ENCODE measurements at places on chromosomes 5 and 9.
A peak's percentile ranks its signal among the peaks of the same experiment; 100 is the strongest.

GRCh38 chr9:70438341-70438928 is 24.0 kb upstream of the KLF9 start:
- H3K4me3 ChIP-seq, result no peak overlapping the region
- peak overlapping the region; percentile 21 for H3K27ac ChIP-seq
- H3K4me1 ChIP-seq, result peaks cover 18% of the 10 kb centered on the region
- H3K36me3 ChIP-seq, result no peaks in the 10 kb centered on the region

GRCh38 chr5:168121138-168121494 is 170.3 kb upstream of the WWC1 start:
- no peak for DNase-seq
- no peaks in the 10 kb centered on the region for H3K36me3 ChIP-seq
- peaks cover 5% of the 10 kb centered on the region for H3K27me3 ChIP-seq
- H3K4me3 ChIP-seq, result no peak overlapping the region
- no peak overlapping the region for H3K27ac ChIP-seq
- H3K4me1 ChIP-seq, result peaks cover 11% of the 10 kb centered on the region

- peaks cover 4% of the 10 kb centered on the region for H3K27me3 ChIP-seq
- no peaks in the 10 kb centered on the region for H3K36me3 ChIP-seq
- H3K27ac ChIP-seq, result no peak within 1 kb of the TSS
- peak; percentile 46 for DNase-seq
Measured at GRCh38 chr5:151924564-151925301, at the start of gene GLRA1. Gene GLRA1 (minus strand): TSS chr5:151924851. CDS start chr5:151924549, 302 bp downstream.

DNA sequence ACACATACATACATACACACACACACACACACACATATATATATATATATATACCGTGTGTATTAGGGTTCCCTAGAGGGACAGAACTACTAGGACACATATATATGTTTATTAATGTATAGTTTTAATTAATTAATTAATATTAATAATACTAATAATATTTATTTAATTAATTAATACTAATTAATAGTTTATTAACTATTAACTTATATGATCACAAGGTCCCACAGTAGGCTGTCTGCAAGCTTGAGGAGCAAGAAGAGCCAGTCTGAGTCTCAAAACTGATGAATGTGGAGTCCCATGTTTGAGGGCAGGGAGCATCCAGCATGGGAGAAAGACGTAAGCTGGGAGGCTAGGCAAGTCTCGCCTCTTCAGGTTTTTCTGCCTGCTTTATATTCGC is 398.0 kb upstream of the KIF2A start:
- H3K27ac ChIP-seq, result no peak overlapping the region
- H3K4me1 ChIP-seq, result no peaks in the 10 kb centered on the region
- no peak for DNase-seq
- H3K27me3 ChIP-seq, result no peaks in the 10 kb centered on the region
- no peak overlapping the region for H3K4me3 ChIP-seq

GRCh38 chr9:111798786-111799185 is 4.0 kb upstream of the SHOC1 start:
- H3K27me3 ChIP-seq, result no peaks in the 10 kb centered on the region
- no peak for DNase-seq
- H3K4me3 ChIP-seq, result no peak overlapping the region

Data from activated CD4-positive, alpha-beta memory T cell treated with anti-CD3 and anti-CD28 coated beads, Interleukin-2, amount 10 ng/mL, durations not matched to agents 7 days and 5 days (primary cell).